ENCODE measurements at places on chromosomes 12 and 14. TPM values are rescaled to one million over a fixed set of nuclear protein-coding genes. Genes with fewer than 3 reads are reported as not detected.

KRT77 gene
- polyA plus RNA-seq, result 2.2 TPM

KRT86 gene
- polyA plus RNA-seq, result 0.73 TPM

FOXJ2 gene
- polyA plus RNA-seq, result 17.8 TPM

RBM19 gene
- 33.6 TPM for polyA plus RNA-seq

PRPH gene
- polyA plus RNA-seq, result 289 TPM

LMNTD1 gene
- polyA plus RNA-seq, result 1.1 TPM

GYS2 gene
- not detected for polyA plus RNA-seq

DNA sequence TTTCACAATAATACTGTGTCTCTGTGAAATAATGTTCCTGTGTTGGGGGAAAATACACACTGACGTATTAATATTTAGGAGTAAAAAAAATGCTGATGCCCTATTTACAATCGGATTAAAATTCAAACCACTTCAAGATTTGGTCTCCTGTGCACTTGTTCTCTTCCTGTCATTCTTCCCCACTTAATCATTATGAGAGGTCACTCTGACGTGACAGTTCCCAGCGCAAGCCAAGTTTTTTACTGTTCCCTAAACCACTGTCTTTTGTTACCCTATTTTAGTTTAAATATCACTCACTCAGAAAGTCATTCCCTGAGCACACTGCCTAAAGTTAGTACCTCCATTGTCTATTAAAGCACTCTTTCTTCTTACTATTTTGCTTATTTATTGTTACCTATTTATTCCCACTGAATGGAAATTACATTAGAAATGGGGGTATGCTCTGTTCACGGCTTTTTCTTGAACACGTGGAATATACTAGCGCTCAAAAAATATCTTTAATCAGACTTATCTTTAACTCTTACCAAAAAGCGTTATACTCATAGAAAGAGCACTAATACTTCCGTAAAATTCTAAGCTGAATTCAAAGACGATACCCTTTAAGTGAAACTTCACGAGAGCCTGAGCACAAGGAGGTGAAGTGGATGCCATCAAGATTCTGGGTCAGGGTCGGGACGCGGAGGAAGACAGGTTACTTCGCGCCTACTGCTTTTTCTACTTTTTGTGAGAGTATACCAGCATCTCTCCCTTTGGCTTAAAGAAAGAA is 670 bp upstream of the PSMA3 start:
- peak; percentile 13 for DNase-seq
- H3K27me3 ChIP-seq, result no peaks in the 10 kb centered on the region

GRCh38 chr14:85915711-85916110 is 385.8 kb downstream of the FLRT2 start:
- no peak overlapping the region for H3K27ac ChIP-seq
- no peaks in the 10 kb centered on the region for H3K36me3 ChIP-seq
- no peak overlapping the region for H3K4me3 ChIP-seq
- H3K27me3 ChIP-seq, result no peaks in the 10 kb centered on the region
- no peaks in the 10 kb centered on the region for H3K4me1 ChIP-seq

DNA sequence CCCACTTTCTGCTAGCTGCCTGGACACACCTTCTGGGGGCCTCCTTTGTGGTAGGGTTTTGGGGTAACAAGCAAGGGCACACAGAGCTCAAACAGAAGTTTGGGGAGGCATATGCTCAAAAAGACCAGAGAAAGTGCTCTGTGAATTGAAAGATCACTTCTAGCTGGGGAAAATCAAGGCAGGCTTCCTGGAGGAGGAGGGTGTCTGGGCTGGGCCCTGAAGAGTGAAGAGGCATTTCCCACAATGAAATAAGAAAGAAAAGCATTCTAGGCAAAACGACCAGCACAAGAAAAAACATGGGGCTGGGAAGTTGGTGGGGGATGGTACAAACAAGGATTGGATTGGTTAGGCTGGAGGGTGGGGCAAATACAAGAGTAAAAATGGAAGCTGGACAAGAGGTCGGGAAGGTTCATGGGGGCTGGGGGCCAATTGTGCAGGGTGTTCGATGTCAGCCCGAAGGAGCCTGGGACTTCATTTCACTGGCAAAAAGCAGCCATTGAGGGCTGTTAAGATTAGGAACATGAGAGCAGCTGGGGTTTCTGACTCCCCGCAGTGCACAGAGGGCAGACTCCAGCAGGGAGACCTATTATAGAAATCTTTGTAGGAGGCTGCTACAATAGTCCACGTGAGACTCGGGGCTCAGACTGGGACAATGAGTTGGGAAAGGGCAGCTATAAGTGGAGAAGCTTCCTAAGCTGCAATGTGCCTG is 51.5 kb upstream of the CMKLR1 start:
- H3K4me1 ChIP-seq, result peaks cover 3% of the 10 kb centered on the region
- no peaks in the 10 kb centered on the region for H3K27me3 ChIP-seq
- H3K27ac ChIP-seq, result no peak overlapping the region
- no peaks in the 10 kb centered on the region for H3K36me3 ChIP-seq
- no peak for DNase-seq

- no peak for DNase-seq
- H3K4me1 ChIP-seq, result peaks cover 47% of the 10 kb centered on the region
- peaks cover 77% of the 10 kb centered on the region for H3K36me3 ChIP-seq
- no peak overlapping the region for H3K27ac ChIP-seq
- H3K4me3 ChIP-seq, result no peak overlapping the region
Measured at GRCh38 chr12:122866950-122867607, 28.8 kb downstream of the VPS37B start.

DNA sequence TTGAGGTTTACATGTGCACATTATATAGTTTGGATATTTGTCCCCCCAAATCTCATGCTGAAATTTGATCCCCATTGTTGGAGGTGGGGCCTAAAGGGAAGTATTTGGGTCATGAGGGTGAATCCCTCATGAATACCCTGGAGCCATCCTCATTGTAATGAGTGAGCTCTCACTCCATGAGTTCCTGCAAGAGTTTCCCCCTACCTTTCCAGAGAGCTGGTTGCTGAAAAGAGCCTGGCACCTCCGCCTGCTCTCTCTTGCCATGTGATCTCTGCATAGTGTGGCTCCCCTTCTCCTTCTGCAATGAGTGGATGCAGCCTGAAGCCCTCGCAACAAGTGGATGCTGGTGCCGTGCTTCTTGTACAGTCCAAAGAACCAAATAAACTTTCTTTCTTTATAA is 234.3 kb upstream of the DIO2 start:
- no peak overlapping the region for H3K27ac ChIP-seq
- H3K36me3 ChIP-seq, result no peaks in the 10 kb centered on the region
- DNase-seq, result no peak

- H3K27me3 ChIP-seq, result no peaks in the 10 kb centered on the region
- DNase-seq, result no peak
- H3K27ac ChIP-seq, result no peak overlapping the region
- peaks cover 34% of the 10 kb centered on the region for H3K4me1 ChIP-seq
- H3K36me3 ChIP-seq, result no peaks in the 10 kb centered on the region
Measured at GRCh38 chr14:21036751-21037150, 2.1 kb upstream of the RNASE13 start.

GRCh38 chr12:10730559-10730958 is 7.4 kb upstream of the YBX3 start:
- no peaks in the 10 kb centered on the region for H3K36me3 ChIP-seq
- no peak overlapping the region for H3K27ac ChIP-seq
- H3K4me1 ChIP-seq, result no peaks in the 10 kb centered on the region
- DNase-seq, result no peak
- peaks cover 5% of the 10 kb centered on the region for H3K27me3 ChIP-seq
- no peak overlapping the region for H3K4me3 ChIP-seq

GRCh38 chr12:6548966-6549683 is 6.7 kb downstream of the IFFO1 start:
- H3K4me1 ChIP-seq, result peaks cover 46% of the 10 kb centered on the region
- no peak overlapping the region for H3K27ac ChIP-seq
- peaks cover 83% of the 10 kb centered on the region for H3K36me3 ChIP-seq
- no peak overlapping the region for H3K4me3 ChIP-seq
- H3K27me3 ChIP-seq, result no peaks in the 10 kb centered on the region

DNA sequence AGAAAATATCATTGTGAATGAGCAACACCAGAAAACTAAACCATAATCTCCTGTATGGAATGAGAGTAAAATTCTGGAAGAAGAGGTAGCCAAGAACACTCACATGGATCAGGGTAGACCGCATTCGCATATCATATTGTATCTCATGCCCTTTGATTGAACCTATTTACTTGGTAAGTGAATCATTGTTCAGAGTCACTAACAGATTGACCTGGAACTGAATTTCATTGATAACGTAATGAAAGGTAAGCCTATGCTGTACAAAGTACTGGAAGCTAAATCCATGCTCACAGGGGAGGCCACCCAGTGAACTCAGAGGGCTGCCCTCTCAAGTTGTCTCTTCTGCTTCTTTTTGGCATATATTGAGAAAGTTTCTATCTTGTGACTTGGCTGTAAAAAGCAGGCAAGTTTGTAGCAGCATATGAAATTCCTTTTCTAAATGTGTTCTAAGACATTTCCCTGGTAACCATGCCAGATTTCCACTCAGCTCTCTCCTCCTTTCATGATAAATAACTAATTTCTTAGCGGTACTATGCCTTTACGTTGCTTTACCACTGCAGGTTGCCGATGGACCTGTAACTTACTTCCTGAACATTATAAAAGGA is 91.4 kb downstream of the PLCZ1 start:
- no peak overlapping the region for H3K27ac ChIP-seq
- no peaks in the 10 kb centered on the region for H3K4me1 ChIP-seq
- DNase-seq, result no peak
- H3K27me3 ChIP-seq, result no peaks in the 10 kb centered on the region
- H3K36me3 ChIP-seq, result no peaks in the 10 kb centered on the region

DNA sequence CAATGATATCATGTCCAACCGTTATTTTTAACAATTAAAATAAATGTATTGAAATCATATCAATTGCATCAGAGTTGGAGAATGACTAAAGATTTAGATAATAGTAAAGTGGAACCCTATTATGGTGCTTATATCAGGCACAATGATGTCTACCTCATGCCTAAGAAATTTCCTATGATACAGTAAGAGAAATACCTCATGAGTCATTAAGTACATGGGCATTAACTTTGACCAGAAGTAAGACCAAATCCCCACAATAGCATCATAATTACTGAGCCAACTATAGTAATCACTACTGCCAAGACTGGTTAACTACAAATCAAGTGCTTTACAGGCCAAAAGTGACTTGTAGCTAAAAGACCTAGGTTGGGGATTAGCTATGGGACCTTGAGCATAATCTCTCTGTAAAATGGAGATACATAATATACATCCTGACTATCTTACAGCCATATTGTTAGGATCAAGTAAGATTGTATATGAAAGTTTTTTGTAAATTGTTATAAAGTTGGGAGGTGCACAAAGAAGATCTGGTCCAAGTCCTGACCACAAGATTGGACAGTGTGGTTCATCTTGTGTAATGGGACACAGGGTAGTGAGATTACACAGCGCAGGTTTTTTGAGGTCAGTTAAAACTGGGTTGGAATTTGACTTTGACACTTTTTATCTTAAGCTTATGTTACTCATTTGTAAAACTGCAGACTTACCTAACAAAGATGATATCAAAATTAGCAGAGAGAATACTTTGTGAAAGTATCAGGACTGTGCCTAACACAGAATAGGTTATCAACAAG is 60.5 kb downstream of the ERGIC2 start:
- no peaks in the 10 kb centered on the region for H3K4me1 ChIP-seq
- DNase-seq, result no peak
- H3K27ac ChIP-seq, result no peak overlapping the region
- H3K4me3 ChIP-seq, result no peak overlapping the region
- H3K27me3 ChIP-seq, result no peaks in the 10 kb centered on the region
- peaks cover 11% of the 10 kb centered on the region for H3K36me3 ChIP-seq

- H3K4me3 ChIP-seq, result no peak overlapping the region
- DNase-seq, result no peak
- H3K36me3 ChIP-seq, result no peaks in the 10 kb centered on the region
- no peaks in the 10 kb centered on the region for H3K27me3 ChIP-seq
- no peaks in the 10 kb centered on the region for H3K4me1 ChIP-seq
- H3K27ac ChIP-seq, result no peak overlapping the region
Measured at GRCh38 chr12:79988368-79988767, 53.5 kb upstream of the PPP1R12A start.

- H3K36me3 ChIP-seq, result peaks cover 5% of the 10 kb centered on the region
- no peak for DNase-seq
- H3K4me1 ChIP-seq, result no peaks in the 10 kb centered on the region
- H3K27me3 ChIP-seq, result no peaks in the 10 kb centered on the region
Measured at GRCh38 chr12:48910196-48910595, 15.1 kb downstream of the FKBP11 start.

DNA sequence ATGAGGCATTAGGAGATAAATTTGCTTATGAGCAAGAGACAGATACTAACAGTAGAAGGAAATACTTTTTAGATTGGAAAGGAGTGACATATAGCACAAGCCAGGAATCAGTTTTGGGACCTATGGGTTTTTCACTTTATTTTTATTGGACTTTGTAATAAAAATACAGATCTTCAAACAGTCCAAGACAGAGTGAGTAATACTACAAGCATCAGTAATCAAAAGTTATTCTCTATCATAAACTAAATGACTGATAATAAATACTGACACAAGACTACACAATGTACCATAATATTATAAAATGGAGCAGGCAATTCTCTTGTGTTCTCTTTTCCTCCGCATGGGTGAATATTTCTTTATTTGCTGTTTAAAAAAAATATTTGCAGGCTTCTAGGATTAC is 85.8 kb downstream of the DERA start:
- no peaks in the 10 kb centered on the region for H3K4me1 ChIP-seq
- H3K36me3 ChIP-seq, result no peaks in the 10 kb centered on the region
- DNase-seq, result no peak
- H3K27me3 ChIP-seq, result no peaks in the 10 kb centered on the region
- H3K4me3 ChIP-seq, result no peak overlapping the region

DNA sequence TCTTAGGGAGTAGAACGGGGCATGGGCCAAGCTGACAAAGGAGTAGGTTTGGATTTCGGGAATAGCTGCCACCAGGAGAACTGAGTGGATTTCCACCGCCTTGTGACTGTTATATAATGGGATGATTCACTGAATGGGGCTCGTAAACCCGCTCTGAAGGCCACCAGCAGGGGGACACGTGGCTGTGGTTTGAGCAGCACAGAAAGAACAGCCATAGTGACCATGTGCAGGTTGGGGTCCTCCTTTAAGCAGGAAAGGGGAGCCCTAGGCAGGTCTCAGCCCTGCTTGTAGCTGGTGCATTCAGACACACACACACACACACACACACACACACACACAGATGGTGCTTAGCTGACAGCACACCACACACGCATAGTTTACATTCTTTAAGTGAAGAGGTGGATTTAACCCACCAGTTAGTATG is 8.6 kb upstream of the ASB2 start:
- no peaks in the 10 kb centered on the region for H3K27me3 ChIP-seq
- H3K4me1 ChIP-seq, result peaks cover 12% of the 10 kb centered on the region
- no peak for DNase-seq
- no peaks in the 10 kb centered on the region for H3K36me3 ChIP-seq
- no peak overlapping the region for H3K4me3 ChIP-seq
- H3K27ac ChIP-seq, result no peak overlapping the region

DNA sequence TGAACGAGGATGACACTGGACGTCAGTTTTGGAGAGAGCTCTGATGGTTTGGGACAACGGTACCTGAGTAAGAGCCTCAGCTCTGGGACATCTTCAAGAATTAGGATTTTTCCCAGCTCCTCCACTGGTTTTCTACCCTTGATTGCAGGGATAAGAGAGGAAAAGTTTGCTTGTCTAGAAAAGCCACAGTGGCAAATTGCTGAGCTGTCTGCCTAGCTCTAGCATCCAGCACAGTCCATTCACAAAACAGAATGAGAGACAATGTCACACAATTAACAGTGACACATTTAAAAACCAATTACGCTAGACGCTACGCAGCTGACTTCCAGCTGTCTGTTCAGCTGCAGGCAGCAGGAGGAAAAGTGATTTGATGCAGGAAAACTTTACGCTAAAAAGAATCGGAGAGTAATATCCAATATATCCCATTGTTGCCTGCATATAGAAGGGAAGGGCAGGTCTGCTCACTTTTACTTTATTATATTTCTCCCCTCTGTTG is 168.1 kb upstream of the PRICKLE1 start:
- H3K4me3 ChIP-seq, result no peak overlapping the region
- no peaks in the 10 kb centered on the region for H3K36me3 ChIP-seq

Data from spinal cord (tissue), 10 donors.